ENCODE measurements at places on chromosomes 2 and 18.

GRCh38 chr2:70516596-70516995 lies 37.0 kb downstream of the TGFA start:
- no peak for DNase-seq

DNA sequence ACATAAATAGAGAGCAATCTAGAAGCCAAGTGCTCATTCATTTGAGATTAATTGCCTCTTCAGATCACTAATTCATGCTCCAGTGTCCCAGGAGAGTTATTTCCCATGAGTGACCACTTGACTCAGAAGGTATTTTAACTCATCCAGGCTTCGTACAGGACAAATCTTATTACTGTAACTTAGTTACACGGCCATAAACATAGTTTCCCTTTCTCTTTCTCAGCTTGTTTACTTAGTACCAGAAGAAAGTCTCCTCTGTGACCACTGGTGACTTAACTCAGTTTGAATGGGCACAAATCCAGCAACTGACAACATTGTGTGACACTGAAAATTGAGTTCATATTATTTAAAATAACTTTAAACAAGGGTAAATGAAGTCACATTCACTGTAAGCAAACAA lies 25.3 kb downstream of the MMADHC start:
- DNase-seq, result no peak

GRCh38 chr2:78546843-78547242 lies 478.7 kb upstream of the REG3G start:
- no peak for DNase-seq

DNA sequence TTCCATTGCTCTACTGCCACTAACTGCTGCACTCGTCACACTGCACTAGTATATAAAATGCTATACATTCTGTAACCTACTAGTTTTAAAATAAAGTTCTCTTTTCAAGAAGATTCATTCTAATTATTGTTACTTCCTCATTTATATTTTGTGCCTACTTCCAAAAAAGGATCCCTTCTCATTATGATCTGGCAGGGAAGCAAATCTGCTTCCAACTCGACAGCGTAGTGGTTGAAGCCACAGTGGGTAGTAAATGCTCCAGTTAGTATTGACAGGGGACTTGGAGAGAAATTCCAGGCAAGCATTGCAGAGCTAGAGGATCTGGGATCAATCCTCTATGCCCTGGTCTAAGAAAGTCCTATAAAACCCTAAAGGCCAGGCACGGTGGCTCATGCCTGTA lies 53.3 kb upstream of the AP1S3 start:
- no peak for DNase-seq

DNA sequence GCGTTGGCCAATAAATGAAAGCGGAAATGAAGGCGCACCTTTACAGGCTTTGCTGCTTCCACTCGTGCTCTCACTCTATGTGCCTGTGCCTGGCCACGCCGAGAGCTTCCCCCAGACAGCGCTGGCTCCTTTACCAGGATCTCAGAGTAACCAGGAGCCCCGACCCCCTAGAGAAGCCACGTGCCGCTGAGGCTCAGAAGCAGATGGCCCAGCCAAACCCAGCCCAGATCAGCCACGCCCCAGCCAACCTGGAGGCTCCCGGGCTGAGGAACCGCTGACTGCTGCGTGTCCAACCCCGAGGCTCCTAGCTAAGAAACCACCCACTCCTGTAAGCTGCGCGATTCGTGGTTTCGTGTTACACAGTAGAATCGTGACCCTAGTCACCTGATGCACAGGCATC lies 199.3 kb downstream of the NCK2 start:
- no peak for DNase-seq

GRCh38 chr2:46257476-46257875 lies 39.7 kb upstream of the EPAS1 start:
- DNase-seq, result no peak

GRCh38 chr2:96254571-96254970 lies 11.2 kb downstream of the TMEM127 start:
- no peak for DNase-seq

DNA sequence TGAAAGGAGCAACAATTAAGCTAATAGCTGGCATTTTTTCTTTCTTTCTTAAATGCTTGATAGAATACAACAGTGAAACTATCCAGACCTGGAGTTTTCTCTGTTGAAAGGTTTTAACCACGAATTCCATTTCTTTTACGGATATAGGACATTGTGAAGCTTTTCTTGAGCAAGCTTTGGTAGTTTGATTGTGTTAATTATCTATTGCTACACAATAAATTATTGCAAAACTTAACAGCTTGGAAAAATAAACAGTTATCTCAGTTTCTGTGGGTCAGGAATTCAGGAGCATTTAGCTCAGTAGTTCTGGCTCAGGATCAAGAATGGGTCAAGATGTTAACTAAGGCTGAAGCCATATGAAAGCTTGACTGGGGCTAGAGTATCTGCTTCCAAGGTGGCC lies 11.7 kb downstream of the PHOSPHO2 start:
- DNase-seq, result no peak

DNA sequence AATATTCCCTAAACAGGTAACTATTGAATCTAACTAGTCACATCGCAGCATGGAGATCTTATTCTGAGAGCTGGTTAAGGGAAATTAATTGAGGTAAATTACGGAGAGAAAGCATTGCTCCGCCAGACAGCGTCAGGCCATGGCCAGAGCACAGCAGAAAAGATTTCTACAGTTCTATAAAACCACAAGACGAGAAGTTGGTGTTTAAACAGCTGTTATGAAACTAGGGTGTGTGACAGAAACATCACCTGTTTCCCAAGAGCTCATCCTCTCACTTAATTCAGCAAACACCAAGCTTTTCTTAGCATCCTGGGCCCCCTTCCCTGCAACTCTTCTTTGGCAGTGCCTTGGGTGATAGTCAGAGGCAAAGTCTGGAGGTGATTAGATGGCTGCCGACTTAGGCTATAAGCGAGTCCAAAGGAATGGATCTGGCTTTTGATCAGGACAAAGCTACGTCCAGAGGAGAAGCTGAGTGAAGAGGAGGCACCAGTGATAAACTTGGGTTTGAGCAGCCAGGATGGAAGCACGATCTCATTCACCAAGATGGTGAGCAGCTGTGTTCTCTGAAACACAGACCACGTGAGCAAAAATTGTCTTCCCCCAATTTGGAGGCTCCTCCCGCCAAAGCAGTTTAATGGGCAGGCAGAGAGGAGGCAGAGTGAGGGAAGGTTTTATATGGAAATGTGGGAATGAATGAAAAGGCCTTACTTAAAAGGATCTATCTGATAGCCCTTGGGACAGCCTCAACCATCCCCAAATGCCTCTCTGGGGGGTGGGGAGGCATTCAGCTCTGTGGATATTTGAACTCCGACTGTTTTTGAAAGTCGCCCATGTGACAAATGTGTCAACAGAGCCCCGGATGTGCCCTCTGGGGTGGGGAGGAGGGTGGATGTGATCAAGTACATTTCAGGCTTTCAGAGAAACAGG lies 57.8 kb downstream of the PKDCC start:
- DNase-seq, result peak; percentile 79

DNA sequence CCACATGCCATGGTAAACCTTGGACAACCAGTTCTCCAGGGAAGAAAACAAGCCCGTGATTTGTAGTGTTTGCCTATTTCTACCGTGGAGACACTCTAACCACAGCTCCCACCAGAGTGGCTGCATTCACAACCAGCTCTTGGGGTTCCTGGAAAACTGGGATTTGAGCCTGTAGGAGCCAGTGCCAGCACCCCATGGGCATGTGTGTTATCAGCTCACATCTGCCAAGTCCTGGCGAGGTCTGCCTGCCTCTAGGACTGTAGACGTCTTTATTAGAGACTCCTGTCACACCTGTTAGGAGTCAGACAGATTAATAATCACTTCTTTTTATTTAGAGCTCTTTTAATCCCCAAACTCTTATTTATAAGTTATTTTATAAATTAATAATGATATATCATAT lies 41.0 kb downstream of the INPP5D start:
- no peak for DNase-seq

DNA sequence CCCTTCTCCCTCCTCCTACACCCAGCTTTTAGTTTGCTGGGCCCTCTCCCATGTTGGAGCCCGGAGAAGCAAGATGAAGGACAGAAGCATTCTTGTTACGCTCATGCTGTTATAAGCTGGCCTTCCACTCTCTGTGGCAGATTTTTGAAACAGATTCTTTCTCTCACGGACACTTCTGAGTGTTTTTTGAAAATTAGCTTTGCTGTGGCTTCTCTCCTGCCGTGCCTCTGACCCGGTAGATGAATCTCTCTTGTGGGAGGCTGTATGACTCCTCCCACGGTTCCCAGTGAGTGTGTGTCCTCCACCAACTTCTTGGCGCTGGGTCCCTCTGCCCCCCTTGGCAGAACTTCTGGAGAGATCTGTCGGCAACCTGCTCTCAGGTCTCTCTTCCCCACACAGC lies 269.3 kb upstream of the MYT1L start:
- DNase-seq, result no peak

DNA sequence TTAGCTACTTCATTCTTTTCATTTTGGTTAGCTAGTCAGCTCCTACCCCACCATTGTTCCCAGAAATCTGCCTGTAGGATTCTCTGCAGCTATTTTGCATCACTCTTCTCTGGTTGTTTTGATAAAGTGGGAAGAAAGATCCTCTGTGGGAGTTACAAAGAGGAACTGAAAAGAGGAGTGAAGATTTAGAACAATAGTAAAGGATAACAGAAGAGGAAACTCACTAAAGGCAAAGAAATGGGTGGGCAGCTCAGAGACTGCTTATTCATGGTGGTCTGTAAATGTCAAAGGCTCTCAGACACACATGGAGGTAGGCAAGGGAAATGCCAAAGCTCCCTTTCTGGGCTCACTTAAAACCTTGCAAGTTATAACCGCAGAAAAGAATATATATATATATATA lies 17.2 kb upstream of the CD207 start:
- no peak for DNase-seq

DNA sequence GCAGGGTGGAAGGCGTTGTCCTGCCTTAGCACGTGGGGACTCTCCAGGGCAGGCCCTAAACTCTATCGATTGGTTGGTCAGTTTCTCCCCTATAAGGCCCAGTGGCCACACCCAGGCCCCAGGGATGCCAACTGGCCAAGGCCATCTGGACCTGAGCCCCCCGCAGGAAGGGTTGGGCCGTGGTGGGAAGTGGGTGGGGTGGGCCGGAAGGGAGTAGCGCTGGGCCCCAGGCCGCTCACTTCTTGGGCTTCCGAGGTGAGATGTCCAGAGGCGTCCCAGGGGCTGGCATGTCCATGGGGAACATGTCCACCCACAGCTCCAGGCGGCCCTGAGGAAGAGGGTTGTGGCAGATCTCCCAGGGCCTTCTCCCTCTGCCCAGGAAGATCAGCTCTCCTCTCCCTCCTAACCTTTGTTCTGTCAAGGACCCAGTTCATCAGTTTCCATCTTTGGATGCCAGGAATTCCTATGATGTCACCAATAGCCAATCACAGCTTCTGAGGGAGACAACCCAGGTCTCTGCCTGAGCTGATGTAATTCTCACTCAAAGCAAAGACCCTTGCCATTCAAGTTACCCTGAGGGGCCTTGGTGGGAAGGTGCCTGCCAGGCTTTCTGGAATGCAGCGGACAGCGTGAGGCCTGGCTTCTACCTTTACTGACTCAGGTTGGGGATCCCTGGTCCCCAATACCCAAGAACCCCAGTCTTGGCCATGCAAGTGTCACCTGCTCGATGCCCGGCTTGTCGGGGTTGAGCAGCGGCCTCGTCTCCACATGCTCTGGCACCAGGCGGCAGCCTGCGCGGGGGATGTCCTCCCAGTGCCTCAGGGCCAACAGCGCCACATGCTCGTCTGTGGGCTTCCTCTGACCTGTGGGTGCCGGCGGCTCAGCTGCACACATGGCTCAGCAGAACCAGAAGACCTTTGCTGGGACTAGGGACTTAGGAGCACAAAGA lies 14.4 kb downstream of the OTOF start:
- no peak for DNase-seq

- no peak for DNase-seq
These were observed 602.2 kb downstream of the NYAP2 start for GRCh38 chr2:226001716-226002115.

- no peak for DNase-seq
These were observed 160.2 kb downstream of the DPP4 start for GRCh38 chr2:161913865-161914264.

DNA sequence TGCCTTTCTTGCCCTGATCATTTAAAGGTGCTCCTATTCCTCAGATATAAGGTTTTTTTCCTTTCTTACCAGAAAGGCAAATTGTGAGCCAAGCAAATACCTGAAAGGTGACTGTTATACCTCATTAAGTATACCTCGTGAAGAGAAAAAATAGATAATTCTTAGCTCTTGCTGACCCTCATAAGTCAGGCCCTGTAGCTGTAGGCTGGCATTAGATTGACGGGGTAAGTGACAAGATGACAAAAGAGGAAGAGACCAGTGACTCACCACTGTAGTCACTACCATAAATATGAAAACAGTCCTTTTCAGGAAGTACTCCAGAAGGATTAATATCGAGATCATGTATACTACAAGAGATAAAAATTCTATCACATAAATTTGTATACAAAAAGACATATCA lies 104.6 kb downstream of the PTPN4 start:
- DNase-seq, result no peak

DNA sequence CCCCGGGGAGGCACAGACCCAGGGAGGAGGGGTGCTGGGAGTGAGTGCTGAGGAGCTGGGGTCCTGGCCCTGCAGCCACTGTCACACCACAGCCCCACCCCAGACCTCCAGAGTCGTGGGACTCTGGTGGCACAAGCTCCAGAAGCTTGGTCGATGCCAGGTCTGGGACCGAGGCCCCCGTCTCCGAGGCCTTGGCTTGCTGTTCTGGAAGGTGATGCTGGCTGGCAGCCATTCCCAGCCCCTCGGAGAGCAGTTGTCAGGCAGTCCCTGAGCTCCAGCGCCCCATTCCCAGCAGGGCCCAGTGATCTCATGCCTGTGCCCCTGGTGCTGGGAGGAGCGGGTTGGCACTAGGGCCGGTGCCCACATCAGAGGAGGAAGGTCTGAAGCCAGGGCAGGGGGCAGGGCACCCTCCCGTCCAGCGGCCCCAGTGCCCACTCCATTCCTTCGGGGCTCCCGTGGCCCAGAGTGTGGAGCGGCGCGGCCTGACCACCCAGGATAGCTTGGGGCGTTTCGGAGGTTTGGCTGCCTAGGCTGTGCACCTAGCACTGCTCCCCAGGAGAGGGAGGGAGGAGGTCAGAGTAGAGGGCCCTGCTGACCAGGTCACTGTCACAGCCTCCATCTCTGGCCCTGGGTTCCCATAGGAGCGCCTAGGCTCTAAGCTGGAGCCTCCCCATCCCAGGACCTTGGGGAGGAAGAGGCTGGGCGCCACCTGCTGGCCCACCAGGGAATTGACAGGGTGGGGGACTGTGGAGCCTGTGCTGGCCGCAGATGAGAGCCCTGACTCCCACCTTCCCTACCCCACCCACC lies 16.8 kb upstream of the ALPI start:
- DNase-seq, result peak; percentile 60

- DNase-seq, result no peak
These were observed 16.1 kb downstream of the HJURP start for GRCh38 chr2:233838251-233838650.

DNA sequence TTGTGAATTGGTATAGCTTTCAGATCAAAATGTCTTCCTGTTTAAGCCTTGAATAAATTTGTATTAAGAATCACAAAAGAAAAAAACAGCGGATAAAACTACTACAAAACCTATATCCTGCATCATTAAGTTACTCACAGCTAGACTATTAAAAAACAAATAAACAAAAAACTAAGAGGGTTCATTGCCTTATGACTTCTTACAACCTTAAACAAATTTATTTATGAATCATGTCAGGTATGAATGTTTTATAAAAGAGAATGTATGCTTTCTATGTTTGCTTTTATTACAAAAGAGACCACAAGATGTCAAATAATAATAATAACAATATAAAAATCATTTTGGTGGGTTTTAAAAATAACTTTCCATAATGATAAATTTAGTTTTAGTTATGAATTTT lies 109.6 kb downstream of the FIGN start:
- DNase-seq, result no peak
